ENCODE measurements at places on chromosomes 7 and 10.
A peak's percentile ranks its signal among the peaks of the same experiment; 100 is the strongest.

- no peak for DNase-seq
Observed at GRCh38 chr10:78533098-78533497, 499.4 kb downstream of the RPS24 start.

DNA sequence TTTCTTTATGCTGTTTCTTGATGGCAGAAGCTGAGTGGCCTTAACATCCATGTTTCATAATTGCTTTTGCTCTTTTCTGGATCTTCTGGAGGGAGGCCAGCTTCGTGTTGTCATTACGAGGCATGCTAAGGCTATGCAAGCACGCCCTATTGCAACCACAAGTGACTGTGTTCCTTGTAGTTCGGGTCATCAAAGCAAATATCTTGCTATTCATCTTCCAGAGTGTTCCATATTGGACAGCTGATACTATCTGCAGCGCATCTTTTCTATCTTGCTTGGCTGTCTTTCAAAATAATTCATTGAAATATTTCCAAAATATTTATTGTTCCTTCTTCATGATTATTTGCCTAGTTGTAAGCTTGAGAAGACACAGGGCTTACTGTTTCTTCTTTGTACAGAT, 5.0 kb downstream of the EPHB6 start:
- no peak for DNase-seq

GRCh38 chr7:149304006-149304405, 42.0 kb downstream of the ZNF783 start:
- DNase-seq = no peak

- DNase-seq = no peak
Observed at GRCh38 chr7:17492437-17492836, 194.0 kb downstream of the AHR start.

GRCh38 chr7:100443096-100443840, 7.0 kb upstream of the PPP1R35 start:
- DNase-seq = no peak

DNA sequence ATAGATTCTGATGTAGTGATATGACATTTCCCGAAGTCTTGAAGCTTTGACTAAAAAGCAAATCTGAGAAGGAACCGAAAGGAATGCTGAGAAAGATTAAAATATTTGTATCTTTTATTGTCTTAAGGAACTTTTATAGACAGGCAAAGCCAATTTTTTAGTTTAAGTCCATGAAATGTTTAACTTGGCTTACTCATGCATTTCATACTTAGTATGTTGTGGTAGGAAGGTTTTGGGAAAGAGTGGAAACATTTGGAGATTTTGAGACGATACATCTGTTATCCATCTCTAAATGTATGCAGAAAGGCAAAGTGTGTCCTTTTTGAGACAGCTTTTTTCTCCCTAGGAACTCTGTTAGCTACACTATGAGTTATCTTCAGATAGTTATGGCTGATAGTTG, 10.1 kb downstream of the TBC1D12 start:
- no peak for DNase-seq

DNA sequence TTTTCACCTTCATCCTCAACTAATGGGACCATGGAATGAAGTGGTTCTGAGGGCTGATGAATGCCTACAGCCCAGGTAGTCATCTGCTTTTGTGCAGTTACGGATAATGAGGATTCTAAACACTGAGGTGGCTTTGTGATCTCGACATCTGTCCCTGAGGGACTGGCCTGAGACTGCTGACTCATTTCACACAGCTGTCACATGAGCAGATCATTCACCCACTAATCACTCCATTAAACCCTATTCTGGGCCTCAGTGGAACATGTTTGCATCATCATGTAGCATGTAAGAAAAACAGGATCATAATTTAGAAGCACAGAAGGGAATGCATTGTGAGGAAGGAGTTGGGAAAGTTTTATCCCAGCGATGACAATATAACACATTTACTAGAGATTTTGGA, 79.4 kb upstream of the FEZF1 start:
- no peak for DNase-seq

DNA sequence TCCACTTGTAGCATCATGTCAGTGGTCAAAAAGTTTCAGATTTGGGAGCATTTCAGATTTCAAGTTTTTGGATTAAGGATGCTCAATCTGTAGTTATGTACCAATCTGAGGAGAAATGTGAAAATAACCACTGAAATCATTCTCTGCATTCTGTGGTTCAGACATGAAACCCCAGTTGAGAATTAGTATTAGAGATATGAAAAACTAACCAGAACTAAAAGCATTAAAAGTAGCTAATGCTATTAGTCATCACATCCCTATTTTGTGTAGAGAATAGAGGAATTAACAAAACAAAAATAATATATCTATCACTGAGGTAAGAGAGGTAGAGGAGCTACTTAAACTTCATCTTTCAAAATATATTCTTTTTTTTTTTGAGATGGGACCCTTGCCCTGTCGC, 28.0 kb downstream of the MICU1 start:
- DNase-seq = no peak

DNA sequence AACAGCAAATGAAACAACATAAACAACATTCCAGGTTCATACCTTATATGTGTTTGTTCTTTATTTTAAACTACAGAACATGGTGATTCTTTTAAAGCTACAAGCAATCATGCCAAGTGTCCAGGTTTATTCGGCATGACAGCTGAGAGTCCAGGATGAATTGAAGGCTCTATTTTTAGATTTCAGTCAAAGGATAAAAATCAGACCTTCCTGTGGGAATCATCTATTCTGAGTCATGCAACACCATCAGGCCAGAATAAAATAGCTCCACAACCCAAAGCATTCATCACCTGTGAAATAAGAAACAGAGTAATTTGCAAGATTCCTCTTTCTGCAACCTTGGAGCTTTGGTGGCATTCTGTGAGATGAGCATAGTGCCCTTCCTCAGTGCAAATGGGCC, 292.4 kb upstream of the MYO3A start:
- no peak for DNase-seq

- DNase-seq = no peak
Observed at GRCh38 chr7:68185631-68186456, 1189.2 kb downstream of the TYW1 start.

GRCh38 chr10:122847782-122848604, 2.3 kb upstream of the CUZD1 start:
- peak; percentile 80 for DNase-seq

DNA sequence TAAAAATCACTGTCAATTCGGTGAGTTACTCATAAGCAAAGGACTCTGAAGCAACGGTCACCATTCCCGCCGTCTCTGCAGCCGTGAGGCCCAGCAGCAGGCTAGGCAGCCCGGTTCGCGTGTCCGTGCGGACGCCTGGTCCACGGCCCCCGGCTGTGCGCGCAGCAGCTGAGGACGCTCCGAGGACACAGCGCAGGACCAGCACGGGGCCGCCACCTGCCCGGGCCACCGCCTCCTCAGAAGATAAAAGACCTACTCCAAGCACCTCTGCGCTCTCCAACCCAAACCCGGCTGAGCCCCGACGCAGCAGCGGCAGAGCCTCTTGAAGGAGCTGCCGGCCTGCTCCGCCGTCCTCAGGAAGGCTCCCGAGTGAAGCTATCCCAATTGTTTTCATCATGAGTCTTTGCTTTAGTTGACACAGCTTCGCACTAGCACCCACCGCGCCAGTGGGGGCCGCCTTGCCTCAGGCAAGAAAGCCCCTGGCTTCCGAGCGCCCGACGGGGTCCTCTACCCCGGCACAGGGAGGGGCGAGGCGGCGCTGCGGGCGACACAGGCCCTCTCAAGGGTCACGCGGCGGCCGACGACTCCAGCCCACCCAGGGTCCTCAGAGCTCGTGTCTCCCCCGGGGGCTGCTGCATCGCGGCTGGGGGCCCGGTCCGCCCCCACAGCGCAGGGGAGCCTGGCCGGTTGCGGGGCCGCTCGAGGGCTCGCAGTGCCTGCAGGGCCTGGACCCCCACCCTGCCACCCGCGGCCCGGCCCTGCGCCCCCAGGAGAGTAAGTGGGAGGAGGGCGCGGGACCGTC, 16.9 kb upstream of the GPR146 start:
- DNase-seq = no peak

DNA sequence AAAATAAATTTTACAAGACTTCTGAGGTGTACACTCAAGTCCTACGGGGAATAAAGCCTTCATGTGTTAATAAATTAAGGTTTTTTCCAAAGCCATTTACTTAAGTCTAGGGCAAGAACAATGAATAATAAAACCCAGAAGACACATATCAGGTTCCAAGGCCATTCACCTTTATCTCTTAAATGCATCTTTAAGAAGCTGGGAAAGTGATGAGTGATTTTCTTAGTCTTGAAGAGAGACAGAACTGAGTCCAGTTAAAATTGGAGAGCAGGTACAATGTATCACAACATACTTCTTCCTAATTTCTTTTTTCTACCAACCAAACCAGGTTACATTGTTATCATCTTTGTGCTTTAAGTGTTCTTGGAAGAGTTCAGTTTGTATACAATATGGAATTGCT, 189.5 kb downstream of the RAPGEF5 start:
- no peak for DNase-seq

DNA sequence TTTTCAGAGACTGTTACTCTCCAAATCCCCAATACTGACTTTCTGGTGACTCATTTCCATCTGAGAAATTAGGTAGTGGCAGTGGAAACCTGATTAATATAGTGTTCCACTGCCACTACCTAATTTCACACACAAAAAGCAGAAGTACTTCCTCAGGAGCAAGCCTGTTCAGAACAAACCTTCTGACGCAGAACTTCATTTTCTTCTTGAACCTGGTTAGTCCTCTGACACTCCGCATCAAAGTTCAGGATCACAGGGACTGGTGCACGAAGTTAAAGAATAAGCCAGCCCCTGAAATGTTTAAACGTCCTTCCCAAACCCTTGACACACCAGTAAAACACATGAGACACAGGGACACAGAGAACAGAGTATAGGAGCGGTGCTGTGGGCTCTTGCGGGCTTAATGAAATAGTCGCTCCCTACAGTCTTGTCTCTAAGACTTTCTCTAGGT, 4.4 kb downstream of the WDR91 start:
- peak; percentile 32 for DNase-seq

Data from Kasumi-1 (cell line).